ENCODE measurements at places on chromosomes 1 and 21.

DNA sequence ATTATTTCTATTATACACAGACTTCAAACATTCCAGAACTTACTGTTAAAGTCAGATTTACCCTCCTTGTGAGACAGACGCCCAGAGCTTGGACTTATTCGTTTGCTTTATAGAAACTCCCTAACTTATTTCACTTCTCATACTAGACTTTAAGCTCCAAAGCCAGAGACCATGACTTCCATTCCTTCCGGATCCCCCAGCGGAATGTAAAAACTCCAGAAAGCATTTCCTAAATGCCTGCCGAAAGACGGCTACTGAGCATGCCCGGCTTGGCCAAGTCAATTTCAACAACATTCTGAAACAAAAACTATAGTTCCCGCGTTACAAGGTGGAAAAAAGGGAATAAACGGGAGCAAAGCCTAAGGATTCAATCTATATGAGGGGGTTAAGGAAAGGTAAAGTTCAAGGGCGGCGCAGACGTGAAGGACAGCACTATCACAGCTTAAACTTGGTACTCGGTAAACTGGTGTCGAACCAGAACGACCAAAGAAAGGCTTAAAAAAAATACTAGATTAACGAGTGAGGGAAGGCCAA, 1.1 kb downstream of the USP48 start:
- DNase-seq = no peak

GRCh38 chr21:36709030-36709867, 10.3 kb downstream of the SIM2 start:
- DNase-seq = no peak

- DNase-seq = no peak
Observed at GRCh38 chr1:3251807-3252428, 182.9 kb downstream of the PRDM16 start.

GRCh38 chr1:224082146-224082545, 31.8 kb upstream of the FBXO28 start:
- no peak for DNase-seq

GRCh38 chr1:155093911-155094621, 15.4 kb downstream of the EFNA3 start:
- no peak for DNase-seq

- no peak for DNase-seq
Observed at GRCh38 chr1:156119503-156120209, 5.1 kb downstream of the LMNA start.

- no peak for DNase-seq
Observed at GRCh38 chr1:206496131-206496793, 11.1 kb upstream of the RASSF5 start.

DNA sequence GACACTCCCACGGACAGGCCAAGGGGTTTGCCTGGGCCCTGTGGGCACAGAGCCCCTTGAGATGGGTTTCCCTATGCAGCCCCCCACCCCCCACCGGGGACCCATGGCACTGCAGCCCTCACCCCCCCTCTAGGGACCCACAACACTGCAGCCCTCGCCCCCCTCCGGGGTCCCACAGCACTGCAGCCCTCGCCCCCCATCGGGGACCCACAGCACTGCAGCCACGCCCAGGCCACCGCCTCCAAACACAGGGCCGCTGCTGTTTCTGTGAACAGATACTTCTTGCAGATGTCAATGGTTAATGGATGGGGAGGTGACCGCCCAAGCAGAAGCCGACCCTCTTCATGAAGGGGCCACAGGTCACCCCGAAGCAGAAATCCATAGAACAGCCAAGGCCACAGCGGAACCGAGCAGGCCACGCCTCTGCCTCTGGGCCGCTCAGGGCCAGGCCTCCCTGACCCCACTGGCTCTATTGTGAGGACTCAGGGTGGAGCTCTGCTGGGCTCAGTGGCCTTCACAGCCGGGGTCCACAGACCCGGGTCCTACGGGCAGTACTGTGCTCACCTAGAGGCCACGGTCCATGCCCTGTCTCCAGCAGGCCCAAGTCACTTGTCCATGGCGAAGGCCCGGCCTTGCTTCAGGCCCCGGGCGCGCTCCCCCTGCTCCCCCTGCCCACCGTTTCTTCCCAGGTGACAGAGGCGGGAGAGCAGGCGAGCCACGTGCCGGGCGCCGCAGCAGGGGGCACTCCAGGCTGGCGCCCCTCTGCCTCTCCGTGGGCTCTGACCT, 4.1 kb upstream of the POFUT2 start:
- no peak for DNase-seq

DNA sequence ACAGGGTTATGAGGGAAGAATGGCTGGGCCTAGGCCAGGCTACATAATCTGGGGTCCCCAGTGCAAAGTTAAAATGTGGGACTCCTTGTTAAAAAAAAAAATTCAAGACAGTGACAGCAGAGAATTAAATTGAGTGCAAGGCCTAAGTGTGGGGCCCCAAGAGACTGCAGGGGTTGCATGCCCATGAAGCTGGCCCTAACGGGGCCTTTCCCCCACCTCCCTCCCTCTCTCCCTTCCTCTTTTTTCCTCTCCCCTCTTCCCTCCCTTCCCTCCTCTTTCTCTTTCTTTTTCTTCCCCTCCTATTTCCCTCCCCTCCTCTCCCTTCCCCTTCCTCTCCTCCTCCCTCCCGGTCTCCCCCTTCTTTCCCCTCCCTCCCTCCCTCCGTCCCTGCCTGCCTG, 266.7 kb downstream of the LMO4 start:
- no peak for DNase-seq

DNA sequence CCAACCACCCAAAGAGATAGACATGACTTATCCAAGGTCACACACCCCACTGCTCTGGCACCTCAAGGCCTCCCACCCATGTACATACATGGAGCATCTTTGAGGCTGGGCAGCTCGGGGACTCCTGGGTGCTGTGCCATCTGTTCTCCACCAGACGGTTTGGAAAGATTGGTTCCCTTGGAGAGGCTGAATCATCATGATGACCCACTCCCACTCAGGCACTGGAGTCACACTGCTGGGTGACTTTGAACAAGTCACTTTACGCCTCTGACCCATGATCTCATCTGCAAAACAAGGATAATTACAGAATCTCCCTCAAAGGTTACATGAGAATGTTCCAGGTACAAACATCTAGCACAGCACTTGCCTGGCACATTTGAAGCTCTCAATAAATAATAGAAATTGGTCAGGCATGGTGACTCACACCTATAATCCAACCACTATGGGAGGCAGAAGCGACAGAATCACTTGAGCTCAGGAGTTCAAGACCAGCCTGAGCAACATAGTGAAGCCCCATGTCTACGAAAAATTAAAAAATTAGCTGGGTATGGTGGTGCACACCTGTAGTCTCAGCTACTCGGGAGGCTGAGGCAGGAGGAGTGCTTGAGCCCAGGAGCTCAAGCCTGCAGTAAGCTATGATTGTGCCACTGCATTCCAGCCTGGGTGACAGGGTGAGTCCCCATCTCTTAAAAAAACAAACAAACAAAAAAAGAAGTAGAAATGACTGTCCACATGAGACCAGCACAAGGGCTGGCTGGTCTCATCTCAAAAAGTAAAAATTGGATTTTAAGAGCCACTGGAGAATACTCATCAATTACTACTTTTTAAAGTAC, 74.9 kb downstream of the RRAGC start:
- no peak for DNase-seq

- DNase-seq = no peak
Observed at GRCh38 chr1:165300400-165300903, 56.1 kb downstream of the LMX1A start.

DNA sequence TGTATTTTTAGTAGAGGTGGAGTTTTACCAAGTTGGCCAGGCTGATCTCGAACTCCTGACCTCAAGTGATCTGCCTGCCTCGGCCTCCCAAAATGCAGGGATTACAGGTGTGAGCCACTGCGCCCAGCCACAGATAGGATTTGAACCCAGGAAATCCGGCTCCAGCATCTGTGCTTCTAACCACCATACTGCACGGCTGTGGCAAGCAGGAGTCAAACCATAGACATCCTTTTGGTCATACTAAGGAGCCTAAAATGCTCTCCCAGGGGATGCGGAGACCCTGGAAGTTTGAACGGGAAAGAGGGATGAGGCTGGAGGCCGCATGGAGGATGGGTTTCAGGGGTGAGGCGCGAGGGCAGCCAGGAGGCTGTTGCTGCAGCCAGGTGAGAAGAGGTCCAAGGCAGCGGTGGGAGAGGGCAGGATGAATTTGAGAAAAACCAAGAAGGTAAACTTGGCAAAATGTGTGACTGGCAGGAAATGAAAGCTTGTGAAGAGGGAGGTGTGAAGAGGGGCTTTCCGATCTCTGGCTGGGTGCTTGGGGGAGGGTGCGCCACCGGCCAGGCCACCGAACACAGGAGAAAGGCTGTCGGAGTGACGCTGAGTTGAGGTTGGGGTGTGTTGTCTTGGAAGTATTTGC, 24.0 kb upstream of the CDK18 start:
- no peak for DNase-seq

DNA sequence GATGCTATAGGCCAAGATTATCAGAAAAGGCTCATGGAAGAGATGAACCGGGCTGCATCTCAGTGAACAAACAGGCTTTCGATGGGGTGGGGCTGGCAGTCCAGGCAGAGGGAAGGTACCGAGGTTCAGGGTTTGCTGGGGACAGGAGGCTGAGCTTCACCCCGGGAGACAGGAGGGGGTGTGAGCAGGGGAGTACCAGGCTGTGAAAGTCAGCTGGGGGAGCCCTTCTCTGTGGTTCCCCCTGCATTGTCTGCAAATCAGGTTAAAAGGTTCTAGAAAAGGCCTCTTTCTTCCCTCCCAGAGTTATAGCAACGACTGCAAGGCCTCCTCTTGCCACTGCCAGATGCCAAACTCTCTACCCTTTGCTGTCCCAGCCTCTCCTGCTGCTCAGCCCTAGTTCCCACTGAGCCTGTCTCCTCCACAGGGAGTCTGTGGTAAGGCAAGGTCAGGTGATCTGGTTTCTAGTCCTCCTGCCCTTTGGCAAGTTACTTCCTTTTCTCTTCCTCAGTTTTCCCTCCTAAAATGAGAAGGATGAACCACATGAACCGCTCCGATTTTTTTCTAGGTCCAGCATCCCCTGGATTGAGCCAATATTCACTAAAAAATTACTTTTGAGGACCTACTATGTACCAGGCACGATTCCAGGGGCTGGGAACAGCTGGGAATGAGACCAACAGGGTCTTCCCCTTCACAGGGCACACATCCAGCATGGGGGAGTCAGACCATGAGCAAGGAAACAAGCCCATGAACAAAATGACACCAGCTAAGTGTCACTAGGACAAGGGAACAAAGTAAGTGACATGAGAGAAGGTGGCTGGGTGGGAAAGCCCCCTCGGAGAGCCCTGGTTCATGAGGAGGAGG, 7.2 kb downstream of the LAD1 start:
- DNase-seq = no peak

DNA sequence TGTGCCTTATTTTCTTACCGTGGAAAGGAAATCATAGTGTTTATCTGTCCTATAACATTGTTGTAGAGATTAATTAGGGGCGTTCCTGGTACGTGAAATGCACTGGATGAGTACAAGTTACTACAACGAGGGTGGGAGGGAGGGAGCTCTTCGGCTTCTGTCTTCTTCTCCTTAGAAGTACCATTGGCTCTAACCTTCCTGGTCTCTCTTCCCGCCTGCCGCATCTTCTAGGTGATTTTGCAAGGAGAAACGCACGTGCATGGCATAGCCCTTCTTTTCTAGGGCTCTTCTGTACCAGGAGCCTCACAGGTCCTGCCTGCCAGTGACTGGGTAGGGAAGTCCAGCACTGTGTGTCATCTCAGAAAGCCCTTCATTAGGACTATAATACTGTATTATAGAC, 16.8 kb downstream of the SH3BP5L start:
- DNase-seq = no peak

- DNase-seq = peak; percentile 77
Observed at GRCh38 chr1:226945106-226945857, 5.2 kb downstream of the COQ8A start.

- DNase-seq = no peak
Observed at GRCh38 chr1:5724847-5725246, 267.4 kb downstream of the NPHP4 start.

GRCh38 chr1:65866439-65866838, 73.7 kb downstream of the PDE4B start:
- no peak for DNase-seq

DNA sequence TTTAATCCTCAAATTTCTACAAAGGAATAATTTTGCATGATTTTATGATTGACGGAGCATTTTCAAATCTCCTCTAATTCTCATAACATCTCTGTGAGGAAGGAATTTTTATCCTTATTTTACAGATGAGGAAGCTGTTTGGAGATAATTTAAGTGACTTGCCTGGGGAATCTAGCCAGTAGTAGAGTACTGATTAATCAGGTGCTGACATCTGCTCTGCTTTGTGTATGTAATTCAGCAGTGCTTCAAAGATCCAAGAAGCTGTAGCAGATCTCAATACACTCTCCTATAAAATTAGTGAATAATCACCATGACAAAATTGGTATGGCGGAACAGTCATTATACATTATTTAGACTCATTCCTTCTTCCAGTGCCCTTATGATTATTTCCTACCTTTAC, 46.0 kb downstream of the DPH5 start:
- DNase-seq = no peak

DNA sequence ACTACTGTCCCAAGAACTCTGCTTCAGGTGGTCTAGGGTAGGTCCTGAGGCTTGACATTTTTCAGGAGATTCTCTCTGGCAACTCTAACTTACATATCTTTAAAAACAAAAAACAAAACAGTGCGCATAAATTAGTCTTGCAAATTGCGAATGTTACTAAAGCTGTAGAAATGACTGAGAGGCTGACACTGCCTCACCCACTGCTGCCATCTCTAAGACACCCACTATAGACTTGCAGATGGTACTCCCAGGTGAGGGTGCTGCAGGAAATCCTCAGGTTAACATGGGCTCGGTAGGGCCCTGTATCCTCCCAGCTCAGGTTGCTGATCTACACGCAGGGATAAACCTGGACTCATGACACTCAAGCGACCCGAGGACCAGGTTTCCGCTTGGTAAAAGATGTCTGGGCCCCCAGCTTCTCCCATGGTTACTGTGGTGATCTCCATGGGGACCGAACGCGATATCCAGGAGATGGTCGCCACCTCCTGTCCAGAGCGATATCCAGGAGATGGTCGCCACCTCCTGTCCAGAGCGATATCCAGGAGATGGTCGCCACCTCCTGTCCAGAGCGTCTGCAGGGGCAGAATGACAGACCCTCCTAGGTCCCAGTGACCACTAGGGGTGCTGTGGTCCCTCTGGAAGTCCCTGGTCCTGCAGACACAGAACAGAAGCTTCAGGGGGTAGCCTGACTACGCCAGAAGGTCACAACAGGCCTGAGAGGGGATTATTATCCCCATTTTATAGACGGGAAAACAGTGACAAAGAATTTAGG, 16.2 kb upstream of the LY9 start:
- DNase-seq = no peak

DNA sequence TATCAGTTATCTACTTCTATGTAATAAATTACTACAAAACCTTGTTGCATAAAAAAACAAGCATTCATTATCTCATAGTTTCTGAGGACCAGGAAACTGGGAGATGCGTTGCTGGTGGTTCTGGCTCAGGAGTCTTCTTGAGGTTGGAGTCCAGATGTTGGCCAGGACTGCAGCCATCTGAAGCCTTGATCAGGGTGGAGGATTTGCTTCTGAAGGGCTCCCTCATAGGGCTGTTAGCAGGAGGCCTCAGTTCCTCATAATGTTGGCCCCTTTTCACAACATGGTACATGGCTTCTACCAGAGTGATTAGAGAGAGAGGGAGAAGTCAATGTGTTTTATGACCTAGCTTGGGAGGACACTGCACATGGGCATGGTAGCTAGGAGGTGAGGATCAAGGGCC, 137.4 kb downstream of the CNIH3 start:
- DNase-seq = no peak
